Fibroblast of lung (primary cell): ENCODE measurements at places on chromosomes 6 and 20.
A peak's percentile ranks its signal among the peaks of the same experiment; 100 is the strongest.

GRCh38 chr6:46288835-46289234, 118.1 kb upstream of the ENPP5 start:
- DNase-seq = no peak

DNA sequence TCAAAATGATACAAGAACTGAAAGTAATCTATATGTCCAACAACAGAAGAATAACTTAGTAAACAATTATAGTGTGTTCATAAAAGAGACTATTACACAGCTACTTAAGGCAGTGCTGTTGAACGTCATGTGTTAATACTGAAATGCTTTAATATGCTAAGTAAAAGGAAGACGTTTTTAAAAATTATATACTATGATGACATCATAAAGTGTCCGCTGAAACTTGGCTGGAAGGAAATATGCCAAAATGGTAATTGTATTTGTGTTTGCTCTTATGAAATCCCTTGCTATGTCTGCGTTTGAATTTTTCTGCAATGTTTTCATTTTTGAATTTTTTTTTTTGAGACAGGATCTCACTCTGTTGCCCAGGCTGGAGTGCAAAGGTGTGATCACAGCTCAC, 679.3 kb downstream of the DHX35 start:
- DNase-seq = no peak

GRCh38 chr20:61718361-61719005, 347.2 kb downstream of the TAF4 start:
- no peak for DNase-seq

DNA sequence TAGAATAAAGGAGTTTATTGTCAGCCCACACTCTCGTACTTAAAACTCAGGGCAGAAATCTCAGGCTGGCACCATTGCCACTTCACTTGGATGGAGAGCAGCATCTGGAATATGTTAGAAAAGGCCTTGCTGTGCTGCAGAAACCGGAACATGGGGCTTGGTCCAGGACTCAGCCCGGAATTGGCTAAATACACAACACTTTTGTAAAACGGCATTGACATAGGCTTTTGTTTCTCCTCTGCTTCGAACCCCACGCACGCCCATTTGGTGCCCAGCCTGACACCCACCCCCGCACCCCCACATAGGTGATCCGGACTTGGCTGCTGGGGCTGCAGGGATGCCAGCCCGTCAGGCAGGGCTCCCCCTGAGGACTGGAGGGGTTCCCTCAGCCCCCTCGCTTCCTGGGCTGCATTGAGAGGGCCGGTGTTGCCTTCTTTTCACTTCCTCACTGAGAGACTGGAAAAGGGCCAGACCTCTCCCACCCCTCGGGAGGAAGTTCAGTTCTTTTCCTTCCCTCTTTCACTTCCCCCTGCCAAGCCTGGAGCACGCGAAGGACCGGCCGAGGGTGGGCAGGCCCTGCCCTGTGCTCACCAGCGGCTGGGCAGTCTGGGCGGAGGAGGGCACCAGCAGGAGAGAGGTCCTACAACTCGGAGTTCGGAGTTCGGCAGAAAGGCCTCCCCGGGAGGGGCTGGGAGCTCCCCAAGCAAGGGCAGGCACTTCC, 17.9 kb upstream of the CST3 start:
- DNase-seq = no peak

- DNase-seq = no peak
These were observed 65.1 kb upstream of the ADGRG6 start for GRCh38 chr6:142236691-142237090.

GRCh38 chr6:112470950-112471349, 123.8 kb downstream of the RFPL4B start:
- no peak for DNase-seq

- no peak for DNase-seq
These were observed 47.1 kb downstream of the PSMG4 start for GRCh38 chr6:3305831-3306230.

- peak; percentile 50 for DNase-seq
These were observed 4.1 kb downstream of the RBM38 start for GRCh38 chr20:57395111-57395966.

DNA sequence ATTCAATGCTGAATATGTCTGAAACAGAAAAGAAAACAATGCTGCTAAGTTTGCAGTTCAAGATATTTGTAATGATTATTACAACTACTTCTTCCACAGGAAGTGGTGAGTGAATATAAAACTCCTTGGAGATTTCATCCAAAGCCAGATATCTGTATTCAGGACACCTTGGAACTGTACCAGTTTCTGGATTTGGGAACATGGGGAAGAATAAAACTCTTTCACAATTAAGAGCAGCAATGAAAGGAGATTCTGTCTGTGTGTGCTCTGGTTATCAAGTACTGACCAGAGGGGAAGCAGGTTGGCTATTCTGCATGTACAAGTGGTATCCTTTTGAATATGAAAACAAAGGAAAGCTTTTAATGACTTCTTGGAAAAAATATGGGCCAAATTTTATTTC, 21.1 kb downstream of the ELOVL2 start:
- DNase-seq = no peak

GRCh38 chr20:50658804-50659380, 32.5 kb downstream of the RIPOR3 start:
- DNase-seq = no peak

GRCh38 chr6:105974986-105975385, 111.2 kb upstream of the PRDM1 start:
- DNase-seq = no peak
